ENCODE measurements at places on chromosomes 5 and 9.
A peak's percentile ranks its signal among the peaks of the same experiment; 100 is the strongest.

GRCh38 chr9:38243993-38244392 lies 148.5 kb upstream of the ALDH1B1 start:
- DNase-seq = peak; percentile 74

- no peak for DNase-seq
These were observed 65.6 kb downstream of the COL5A1 start for GRCh38 chr9:134707031-134707680.

GRCh38 chr9:107190061-107190935 lies 92.8 kb upstream of the RAD23B start:
- no peak for DNase-seq

DNA sequence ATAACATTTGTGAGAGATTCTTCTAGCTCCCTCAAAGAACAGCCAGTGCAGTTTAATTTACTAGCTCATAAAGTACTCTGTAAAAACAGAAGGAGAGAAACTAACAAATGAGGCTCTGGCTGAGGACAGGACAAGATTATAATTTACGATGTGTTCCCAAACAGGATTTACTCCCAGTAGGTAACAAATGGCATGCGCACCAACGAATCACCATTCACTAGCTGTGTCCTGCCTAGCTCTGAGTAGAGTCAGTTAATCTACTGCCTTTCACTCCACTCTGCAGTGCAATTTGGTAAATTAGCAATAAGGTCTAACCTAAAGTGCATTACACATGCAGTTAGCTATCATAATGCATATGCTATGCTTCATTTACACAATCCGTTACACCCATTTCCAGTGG lies 497.4 kb upstream of the CCNG1 start:
- no peak for DNase-seq

GRCh38 chr5:139746691-139747582 lies 48.7 kb upstream of the PSD2 start:
- peak; percentile 93 for DNase-seq

DNA sequence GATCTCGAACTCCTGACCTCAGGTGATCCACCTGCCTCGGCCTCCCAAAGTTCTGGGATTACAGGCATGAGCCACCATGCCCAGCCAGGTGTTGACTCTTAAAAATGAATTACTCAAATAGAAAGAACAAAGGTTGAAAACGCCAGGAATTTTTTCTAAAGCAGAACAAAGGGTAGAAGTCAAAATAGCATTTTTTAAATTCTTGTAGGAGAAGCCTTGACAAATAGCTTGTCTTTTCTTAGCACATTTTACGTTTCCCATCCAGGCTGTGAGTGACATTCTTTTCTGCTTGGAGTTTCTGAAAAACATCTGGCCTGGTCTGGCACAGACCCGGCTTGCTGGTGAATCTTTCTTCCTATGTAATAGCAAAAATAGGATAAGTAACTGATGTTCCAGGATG lies 169.4 kb upstream of the ZNF462 start:
- DNase-seq = no peak

- no peak for DNase-seq
These were observed 138.1 kb upstream of the WWC1 start for GRCh38 chr5:168153263-168153875.

GRCh38 chr5:170554521-170555267 lies 50.9 kb downstream of the KCNIP1 start:
- no peak for DNase-seq

DNA sequence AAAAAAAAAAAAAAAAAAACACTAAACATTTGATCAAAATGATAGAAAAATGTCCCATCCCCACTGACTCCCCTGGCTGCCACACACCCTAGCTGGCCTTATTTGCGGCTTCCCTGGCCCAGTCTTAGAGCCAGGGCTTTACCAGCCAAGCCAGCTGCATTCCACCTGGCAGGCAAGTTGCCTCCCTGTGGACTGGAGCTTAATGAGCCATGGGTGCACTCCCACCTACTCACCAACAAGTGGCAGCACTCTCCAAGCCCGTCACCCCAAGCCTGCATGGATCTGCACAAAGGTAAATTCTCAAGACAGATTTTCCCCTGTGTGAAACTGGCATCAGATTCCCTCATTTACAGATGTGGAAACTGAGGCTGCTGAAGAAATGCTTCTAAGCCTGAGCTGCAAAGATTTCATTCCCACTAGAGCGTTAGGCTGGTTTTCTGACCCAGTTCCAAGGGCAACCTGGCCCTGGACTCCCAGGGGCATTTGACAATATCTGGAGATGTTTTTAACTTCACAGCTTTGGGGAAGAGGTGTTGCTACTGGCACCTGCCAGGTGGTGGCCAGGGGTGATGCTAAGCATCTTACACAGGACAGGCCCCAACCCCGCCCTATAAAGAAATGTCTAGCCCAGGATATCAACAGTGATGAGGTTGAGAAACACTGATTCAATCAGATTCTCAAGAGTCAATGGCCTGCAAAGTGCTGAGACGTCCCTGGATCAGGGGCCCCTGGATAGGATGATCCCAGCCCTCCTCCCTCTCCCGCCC lies 21.9 kb upstream of the VDAC1 start:
- peak; percentile 83 for DNase-seq

- DNase-seq = no peak
These were observed 33.6 kb upstream of the HRH2 start for GRCh38 chr5:175624316-175624715.

GRCh38 chr9:18190671-18191374 lies 283.1 kb upstream of the ADAMTSL1 start:
- no peak for DNase-seq

- peak; percentile 90 for DNase-seq
These were observed 52.6 kb downstream of the TENT4A start for GRCh38 chr5:6765612-6766525.

DNA sequence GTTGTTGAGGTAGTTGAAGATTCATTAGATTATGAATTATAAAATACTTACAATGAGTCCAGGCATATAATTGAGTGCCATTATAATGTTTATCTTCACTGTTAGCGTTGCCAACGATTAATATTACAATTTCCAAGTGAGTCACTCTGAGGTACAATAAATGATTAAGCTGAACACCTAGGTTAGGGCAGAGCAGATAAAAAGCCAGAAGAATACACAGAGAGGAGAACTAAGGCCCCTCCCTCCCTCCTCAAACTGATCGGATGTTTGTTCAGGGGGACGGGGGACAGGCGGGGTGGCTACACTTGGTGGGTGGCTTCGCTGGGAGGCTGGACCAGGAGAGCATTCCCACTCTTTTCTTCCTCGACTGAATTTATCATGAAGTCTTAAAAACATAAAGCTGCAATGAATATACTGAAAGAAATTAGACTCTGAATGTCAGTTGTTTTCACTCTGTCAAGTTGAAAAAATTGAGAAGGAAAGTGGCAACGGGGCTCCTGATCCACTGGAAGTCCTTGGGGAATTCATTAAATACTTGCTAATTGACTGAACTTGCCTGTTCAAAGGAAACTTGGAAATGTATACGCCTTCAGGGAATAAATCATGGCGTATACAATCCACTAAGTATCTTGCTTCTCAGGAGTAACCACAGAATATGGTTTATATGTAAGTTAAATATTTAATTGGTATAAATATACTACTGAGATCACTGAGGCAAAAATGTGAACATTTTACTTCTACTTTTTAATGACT lies 198.1 kb downstream of the TSSK1B start:
- DNase-seq = no peak

DNA sequence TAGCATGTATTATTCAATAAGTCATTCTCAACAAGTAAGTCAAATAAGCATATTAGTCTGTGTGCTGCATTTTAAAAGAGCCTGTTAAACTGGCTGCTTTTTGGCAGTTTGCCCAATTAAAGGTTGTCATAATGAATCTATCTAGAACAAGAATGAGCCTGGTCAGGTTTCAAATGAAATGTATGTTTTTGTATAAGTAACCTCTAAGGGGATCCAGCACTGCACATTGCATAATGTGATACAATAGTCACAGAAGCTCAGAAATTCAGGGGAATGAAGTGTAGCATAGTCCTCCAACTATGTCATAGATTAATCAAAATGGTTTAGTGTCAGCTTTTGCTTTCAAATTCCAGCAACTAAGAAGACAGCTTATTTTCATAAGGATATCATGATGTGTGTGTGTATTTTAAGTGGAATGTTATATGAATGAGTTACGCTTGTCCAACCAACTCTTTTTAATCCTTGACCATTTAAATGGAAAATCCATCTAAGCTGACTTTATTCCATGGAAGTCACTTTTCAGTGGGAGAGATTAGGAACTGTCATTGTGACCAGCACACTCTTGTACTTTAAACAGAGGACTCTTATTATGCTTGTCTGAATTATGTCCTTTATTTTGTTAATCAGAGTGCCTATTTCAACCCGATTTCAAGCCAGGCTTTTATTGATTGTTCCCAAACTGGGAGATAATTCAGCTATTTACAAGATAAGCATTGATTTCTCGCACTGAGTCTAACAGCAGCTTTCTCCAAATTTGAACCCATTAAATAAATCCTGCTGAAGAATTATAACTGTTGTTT lies 283.9 kb upstream of the ADAMTSL1 start:
- no peak for DNase-seq

- DNase-seq = peak; percentile 83
These were observed 56.8 kb upstream of the TEX48 start for GRCh38 chr9:114738581-114739316.

- DNase-seq = no peak
These were observed 16.5 kb upstream of the SLC2A8 start for GRCh38 chr9:127380479-127380878.

DNA sequence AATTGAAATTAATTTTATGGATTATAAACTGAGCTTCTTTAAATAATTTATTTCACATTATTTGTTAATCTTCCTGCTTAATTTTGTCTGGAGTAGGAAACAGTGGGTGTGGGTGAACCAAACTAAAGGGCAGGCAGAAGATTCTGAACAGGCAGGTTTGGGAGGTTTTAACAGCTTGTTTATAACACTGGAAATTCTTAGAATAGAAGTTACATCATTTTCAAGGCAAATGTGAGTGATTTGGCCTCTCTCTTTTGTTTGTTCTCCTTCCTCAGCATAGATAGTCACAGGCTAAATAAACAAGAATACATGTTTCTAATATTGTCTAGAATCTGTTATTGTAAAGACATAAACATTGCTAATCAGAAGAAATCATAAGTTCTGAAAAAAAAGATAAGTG lies 970.9 kb upstream of the NUDT12 start:
- no peak for DNase-seq

GRCh38 chr5:141958546-141959172 lies 657 bp upstream of the PCDH12 start:
- no peak for DNase-seq

DNA sequence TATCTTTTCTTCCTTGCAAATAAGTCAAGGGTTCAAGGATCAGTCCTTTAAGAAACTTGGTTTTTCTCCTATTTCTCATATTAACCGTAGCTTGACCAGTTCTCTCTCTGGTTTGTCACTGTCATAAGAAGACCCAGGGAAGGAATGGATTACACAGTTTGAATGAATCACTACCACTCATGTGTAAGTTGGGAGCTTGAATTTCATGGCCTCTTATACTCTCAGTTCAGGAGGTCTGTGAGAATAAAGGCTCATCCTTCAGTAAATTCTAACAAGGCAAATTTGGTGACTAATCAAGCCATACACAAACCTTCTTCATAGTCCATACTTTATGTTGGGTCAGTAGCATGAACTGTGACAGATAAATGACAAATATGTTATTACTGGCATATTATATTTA lies 323.1 kb upstream of the ACTBL2 start:
- DNase-seq = no peak

DNA sequence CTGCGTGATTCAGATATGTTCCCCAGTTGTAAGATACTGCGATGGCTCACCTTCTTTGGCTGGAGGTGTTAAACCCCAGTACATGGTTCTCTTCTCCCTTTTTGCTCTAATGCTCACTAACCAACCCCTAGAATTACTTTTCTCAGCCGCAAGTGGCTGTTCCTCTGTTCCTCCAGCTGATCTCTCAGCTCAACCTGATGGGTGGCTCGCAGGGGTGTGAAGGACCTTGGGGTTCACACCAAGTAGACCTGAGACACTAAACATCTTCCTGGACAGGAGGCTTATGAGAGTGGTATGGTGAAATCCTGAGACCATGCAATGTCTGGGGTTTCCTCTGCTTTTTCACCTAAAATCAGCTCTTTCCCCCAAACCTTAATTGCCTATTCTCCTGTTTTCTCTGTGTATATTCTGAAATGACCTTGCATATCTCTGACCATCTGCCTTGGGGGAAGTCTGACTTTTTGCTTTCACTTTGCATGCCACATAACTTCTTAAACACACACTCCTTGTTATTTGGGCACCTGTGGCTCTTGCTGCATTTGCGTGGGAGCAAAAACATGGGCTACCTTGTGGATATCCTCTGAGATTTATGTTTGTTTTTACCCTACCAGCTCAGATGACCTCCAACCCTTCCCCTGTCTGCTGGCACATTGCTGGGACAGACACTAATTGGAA lies 15.9 kb upstream of the IFNA14 start:
- DNase-seq = no peak

DNA sequence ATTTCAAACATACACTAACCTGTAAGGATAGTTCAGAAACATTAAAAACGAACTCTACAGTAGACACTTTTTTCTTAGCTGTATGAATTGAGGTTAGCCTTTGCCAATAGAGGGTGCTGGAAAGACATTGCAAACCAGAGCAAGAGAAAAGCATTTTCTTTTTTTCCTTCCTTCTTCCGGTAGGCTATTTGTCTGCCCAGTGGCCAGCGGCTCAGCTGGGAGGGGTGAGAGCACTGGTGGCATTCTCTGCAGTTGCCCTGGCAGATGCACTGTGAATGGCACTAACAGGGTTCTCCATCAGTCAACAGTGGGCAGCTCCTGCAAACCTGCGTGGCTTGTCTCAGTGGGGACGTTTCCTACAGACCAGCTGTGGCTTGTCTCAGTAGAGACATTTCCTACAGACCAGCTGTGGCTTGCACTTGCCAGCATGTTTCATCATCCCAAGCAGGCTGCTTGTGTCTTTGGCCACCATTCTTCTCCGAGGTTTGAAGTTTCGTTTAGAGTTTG lies 984.5 kb upstream of the CDH18 start:
- DNase-seq = peak; percentile 75

DNA sequence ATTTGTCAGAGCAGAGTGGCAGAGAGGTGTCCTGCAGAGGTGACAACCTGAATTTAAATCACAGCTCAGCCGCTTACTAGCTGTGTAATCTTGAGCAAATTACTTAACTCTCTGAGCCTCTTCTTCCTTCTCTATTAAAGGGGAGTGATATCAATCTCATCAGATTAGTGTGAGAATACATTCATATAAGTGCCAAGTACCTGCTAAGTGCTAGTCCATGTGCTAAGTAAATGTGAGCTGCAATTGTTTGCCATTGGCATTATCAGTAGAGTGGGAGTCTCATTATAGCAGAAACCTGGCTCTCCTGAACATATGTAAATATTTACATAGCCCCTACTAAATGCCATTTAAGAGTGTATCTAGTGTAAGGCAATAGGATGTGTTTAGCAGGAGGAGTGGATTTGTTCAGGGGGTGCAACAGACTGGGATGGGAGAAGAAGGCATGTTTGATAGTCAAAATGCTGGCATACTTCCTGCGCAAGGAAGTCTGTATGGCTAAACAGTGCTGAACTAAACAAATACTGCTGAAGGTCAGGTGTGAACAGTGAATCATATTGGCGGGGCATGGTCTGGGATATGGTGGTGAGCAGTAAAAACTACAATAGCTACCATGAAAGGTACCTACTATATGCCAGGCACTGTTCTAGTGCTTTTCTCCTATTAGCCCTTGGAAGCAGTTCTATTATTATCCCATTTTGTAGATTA lies 74.5 kb downstream of the F2RL2 start:
- no peak for DNase-seq

GRCh38 chr5:172411484-172412072 lies 42.7 kb downstream of the SH3PXD2B start:
- no peak for DNase-seq

Measured in NAMALWA (cell line).